ENCODE measurements at places on chromosomes 16 and 17. TPM values are rescaled to one million over a fixed set of nuclear protein-coding genes. Genes with fewer than 3 reads are reported as not detected.

The HLF gene
- total RNA-seq: 5.2 TPM

The PLD6 gene
- total RNA-seq: 16.1 TPM

The GSG1L gene
- not detected for total RNA-seq

The CLEC18A gene
- total RNA-seq: 3.7 TPM

The GP2 gene
- total RNA-seq: 13.3 TPM

- no peak for DNase-seq
These were observed 35.1 kb downstream of the IL21R start for GRCh38 chr16:27436921-27437650.

DNA sequence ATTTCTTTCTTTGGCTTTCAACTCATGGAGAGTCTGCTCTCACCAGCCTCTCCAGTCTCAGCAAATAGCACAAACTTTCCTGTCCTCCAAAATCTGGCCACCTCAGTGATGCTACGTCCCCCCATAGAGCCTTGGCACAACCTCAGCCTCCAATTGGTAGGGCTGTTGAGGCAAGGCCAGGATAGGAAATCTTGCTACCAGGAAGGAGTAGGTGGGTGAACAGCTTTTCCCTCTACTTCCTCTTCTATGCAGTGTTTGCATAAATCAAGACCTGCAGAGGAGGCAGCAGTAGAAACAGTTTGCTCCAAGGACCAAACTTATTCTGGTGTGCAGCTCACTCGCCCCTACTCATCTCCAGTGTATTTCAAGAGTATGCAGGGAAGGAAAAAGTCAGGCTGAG lies 701 bp upstream of the DPEP2 start:
- no peak for DNase-seq

- DNase-seq: no peak
These were observed 101.9 kb upstream of the HSBP1 start for GRCh38 chr16:83705856-83706255.

- peak; percentile 52 for DNase-seq
These were observed 44.8 kb downstream of the PITPNC1 start for GRCh38 chr17:67421869-67422273.

- no peak for DNase-seq
These were observed 123.6 kb downstream of the OR1D5 start for GRCh38 chr17:2939714-2940351.

DNA sequence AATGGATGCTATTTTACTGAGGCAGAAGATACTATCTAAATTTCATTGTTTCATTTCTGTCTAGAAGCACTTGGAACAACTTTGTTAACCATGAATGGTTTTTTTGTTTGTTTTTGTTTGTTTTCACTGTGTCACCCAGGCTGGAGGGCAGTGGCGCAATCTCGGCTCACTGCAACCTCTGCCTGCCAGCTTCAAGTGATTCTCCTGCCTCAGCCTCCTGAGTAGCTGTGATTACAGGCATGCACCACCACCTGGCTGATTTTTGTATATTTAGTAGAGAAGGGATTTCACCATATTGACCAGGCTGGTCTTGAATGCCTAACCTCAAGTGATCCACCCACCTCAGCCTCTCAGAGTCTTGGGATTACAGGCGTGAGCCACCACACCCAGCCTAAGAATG lies 40.5 kb downstream of the ABHD15 start:
- DNase-seq: no peak
